Thymus (tissue), 14 donors: ENCODE measurements at places on chromosomes 1 and 21.

GRCh38 chr1:161287482-161288054 lies 22.2 kb downstream of the MPZ start:
- no peak for DNase-seq

DNA sequence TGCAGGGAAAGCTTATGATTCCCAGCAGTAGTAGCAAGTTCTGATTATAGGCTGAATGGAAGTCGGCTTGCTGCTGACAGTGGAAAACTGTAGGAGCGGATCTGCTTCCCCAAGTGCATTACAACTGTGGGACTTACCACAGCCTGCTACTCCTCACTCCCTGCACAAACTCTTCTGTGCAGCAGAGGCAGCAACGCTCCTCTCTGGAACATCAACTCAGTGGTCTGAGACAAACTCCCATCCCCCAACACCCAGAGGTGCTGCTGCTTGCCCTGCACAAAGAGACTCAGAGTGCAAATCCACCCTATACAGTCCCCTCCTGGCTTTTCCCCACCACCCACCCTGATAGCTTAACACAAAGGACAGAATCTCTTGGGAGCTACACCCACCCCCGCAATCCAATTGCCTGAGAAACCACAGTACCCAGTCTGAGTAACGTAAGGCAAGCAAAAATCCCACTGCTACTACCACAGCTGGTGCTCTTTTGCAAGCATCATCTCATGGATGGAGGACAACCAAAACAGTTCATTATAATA lies 1455.2 kb downstream of the AMY1C start:
- no peak for DNase-seq

GRCh38 chr1:200992382-200993048 lies 31.0 kb downstream of the KIF21B start:
- no peak for DNase-seq

- no peak for DNase-seq
Observed at GRCh38 chr21:32494934-32495709, 82.6 kb downstream of the EVA1C start.

GRCh38 chr1:166905136-166905535 lies 29.1 kb upstream of the TADA1 start:
- DNase-seq: no peak

GRCh38 chr1:162722036-162722435 lies 68.5 kb upstream of the HSD17B7 start:
- DNase-seq: no peak

DNA sequence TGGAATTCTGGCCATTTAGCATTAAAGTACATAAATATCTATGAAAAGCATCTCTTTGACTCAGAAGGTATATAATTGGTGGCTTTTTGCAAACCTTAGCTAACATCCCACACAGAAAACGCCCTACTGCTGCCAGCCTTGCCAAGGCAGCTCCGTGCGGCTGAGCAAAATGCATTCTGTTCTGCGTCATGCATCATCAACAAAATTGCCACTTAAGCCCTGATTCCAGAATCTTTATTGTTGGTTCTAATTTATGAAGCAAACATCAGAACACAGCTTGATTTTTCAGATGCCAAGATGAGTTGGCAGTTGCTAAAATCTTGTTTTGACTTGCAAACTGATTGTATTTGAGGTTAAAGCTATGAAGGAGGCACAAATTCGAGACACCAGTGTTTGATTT lies 314.9 kb upstream of the DEPDC1 start:
- no peak for DNase-seq

- DNase-seq: no peak
Observed at GRCh38 chr1:36464605-36465393, 615 bp upstream of the MRPS15 start.

DNA sequence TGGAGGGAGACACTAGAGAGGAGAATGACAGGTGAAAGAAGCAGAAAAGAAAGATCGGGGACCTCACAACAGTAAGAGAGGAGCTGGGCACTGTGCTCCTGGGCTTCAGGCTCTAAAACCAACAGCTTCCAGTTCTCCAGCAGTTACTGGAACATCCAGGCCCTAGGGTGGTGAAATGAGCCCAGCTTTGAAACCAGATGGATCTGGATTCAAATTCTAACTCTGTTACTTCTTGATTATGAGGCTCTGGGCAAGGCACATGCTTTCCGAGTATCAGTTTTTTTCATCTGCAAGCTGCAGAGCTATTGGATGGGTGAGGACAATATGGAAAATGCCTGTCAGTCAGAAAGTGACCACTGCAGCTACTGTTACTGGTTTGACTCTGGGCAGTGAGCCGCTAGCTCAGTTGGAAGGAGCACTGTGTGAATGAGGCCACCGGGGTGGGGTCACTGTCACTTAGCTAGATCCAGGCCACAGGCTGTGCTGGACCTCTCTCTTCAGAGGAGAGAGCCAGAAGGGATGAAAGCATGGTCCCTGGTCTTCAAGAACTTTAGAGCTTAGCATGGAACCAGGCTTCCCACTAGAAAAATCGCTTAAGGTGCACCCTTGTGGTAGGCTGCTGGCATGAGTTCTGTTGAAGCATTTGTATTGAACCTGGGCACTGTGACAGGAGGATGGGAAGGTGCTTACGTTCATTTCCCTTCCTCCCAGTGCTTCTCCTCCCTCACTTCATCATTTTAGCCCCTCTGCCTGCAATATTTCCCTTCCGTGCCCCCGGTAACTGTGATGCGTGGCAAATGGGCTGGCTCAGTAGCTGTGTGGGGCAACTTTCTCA lies 12.2 kb downstream of the PLEKHO1 start:
- no peak for DNase-seq

DNA sequence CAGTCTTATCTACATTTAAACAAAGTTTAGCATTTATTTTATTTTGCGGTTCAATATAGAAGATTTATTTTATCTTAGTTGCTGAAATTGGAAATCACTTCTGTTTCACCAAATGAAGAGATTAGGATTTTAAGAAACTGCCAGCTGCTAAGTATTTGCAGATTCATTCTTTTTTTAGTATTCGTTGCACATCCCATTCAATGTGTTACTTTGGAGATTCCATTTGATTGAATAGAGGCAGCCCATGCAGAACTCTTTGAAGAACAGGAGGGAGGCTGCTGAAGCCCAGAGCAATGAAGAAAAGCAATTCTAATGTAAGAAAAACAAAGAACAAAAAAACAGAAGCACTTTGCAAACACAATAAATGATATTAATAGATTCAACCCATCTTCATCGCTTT lies 38.6 kb upstream of the IL12RB2 start:
- no peak for DNase-seq
